SK-N-SH (cell line): ENCODE measurements at places on chromosomes 1 and 21. TPM values are rescaled to one million over a fixed set of nuclear protein-coding genes. Genes with fewer than 3 reads are reported as not detected.

Gene RGS8
- not detected in 2 replicates for polyA plus RNA-seq

Gene ZYG11A
- polyA plus RNA-seq = 0.41 TPM in 2 replicates

Gene VWA1
- 5.3 and 7.4 TPM in 2 replicates for polyA plus RNA-seq

- no peak for DNase-seq
Observed at GRCh38 chr1:226761322-226761721, 22.2 kb upstream of the ITPKB start.

DNA sequence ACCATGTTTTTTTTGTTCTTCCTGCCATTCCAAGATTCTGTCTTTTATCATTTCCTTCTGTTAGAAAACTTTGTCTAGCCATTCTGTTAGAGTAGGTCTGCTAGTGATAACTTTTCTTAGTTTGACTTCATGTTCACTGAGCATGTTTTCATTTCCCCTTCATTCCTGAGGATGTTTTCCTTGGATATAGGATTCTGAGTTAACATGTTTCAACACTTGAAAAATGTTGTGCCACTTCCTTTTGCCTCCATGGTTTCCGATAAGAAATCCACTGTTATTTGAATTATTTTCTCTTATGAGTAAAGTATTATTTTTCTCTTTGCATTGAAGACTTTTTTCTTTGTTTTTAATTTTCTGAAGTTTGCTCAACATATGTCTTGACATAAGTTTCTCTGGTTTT, 66.7 kb downstream of the ATP1A1 start:
- no peak for DNase-seq

- no peak for DNase-seq
Observed at GRCh38 chr1:112063781-112064728, 74.6 kb upstream of the KCND3 start.

DNA sequence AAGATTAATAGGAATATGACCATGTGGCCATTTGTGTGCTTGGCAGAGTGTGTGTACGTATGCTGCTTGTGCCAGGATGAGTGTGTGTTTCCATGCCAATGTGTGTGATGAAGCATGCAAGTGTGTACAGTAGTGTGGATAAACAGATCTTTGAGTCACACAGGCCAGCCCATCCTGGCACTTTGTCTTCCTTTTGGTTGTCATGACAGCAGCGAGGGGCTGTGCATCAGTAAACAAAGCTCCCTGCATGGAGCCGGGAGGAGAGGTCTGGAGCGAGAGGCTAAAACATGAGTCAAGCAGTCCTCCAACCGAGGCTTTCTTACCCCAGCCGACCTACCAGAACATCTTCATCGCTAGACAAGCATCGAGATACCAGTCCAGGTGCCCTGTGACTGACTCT, 221.2 kb downstream of the CACNA1E start:
- DNase-seq = no peak

GRCh38 chr1:16984717-16985116, 4.3 kb upstream of the MFAP2 start:
- peak; percentile 76 for DNase-seq

DNA sequence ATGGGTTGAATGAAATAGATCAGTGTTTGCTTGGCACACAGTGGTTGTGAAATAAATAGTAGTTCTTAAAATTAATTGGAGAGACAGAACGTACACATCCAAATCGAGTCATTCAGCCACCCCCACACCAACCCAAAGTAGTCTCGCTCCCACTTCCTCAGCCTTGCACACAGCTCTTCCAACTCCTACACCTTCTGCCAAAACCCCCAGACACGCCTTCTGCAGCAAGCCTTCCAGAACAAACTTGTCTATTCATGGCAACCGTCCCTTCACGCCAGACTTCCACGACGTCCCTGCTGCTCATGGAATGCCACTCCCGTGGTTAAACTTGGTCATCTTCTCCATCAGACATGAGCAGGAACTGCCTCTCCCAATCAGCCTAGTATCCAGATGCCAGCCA, 37.5 kb upstream of the RD3 start:
- no peak for DNase-seq
